ENCODE measurements at places on chromosomes 2 and 18.

DNA sequence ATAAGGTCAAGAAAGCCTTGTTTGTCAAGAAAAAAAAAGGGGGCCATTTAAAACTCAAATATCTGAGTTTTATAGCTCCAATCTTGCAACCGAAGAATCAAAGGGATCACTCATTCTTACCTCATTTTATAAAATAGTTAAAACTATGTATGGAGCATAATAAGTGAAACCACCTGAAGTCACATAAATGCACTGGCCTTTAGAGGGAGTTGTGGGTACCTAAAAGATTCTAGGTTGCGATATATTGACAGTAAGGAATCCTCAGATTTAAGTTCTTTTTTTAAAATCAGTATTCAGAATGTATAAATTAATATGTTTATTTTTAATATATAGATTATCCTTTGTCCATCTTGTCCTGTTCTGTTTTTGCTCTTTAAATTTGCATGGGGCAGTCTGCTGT, 3.4 kb downstream of the ARHGAP28 start:
- DNase-seq = no peak

DNA sequence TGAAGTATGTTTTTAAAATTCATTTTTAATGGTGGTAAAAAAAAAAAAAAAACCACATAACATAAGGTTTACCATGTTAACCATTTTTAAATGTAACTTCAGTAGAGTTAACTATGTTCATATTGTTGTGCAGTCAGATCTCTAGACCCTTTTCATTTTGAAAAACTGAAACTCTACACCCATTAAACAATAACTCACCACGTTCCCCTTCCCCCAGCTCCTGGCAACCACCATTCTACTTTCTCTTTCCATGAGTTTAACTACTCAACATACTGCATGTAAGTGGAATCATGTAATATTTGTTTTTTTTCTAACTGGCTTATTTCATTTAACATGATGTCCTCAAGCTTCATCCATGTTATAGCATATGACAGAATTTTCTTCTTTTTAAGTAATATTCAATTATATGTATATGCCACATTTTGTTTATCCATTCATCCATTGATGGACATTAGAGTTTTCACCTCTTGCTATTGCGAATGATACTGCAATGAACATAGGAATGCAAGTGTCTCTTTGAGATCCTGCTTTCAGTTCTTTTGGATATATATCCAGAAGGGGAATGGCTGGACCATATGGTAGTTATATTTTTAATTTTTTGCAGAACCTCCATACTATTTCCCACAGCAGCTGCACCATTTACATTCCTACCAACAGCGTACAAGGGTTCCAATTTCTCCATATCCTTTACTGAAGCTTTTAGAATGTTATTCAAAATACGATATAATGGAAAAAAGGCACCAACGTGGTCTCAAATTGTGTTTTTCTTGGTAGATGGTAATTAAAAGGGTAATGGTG, 91.0 kb downstream of the SPTBN1 start:
- DNase-seq = no peak

GRCh38 chr2:98070081-98070480, 16.9 kb upstream of the VWA3B start:
- DNase-seq = no peak

DNA sequence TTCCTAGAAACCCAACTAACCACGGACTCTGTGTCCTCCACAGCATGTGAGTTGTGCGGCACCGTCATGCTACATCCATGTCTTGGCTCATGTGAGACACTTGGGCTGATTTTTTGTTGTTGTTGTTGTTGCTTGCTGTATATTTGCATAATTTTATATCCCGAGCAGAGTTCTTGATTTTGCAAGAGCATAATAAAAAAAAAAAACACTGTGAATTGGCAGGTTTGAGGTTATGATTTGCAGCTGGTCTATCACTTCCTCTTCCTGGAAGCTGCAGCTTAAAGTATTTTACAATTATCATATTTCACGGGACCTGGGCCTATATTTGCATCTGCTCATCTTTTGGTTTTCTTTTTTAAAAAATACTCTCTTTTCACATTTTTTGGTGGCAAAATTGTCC, 142.3 kb upstream of the NRP2 start:
- DNase-seq = no peak

DNA sequence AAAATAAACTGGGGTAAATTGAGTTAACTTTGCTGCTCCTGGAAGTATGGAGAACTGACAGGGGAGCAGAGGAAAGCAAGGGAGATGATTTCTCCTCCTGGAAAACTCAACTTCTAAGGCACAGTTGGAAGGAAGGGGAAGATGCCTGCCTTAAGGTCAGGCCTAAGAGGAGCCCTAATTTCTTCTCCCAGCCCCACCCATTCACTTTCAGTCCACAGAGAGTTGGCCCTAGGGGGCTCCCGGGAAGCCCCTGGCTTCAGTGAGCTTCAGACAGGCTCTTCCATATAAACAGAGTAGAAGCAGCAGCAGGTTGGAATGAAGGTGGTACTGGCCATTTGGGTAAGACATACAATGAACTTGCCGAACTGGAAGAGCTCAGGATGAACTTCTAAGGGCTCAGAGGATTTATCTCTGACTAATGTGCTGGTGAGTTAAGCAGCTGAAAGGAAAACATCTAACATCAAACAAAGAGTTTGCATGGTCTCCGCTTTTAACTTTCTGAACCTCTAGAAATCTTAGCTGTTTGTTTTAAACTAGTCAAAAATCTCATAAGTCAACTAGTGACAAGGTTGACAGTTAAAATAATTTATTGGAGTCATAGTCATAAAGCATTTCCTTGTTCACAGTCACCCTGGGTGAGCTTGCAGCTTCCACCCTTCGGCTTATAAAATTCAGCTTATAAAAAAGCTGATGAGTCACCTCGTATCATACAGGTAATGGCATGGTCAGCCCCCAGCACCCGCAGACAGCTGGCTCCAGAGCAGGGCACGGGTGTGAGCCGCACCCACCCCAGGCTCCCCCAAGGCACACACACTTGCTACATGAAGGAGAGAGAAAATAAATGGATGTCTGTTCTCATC, 9.8 kb downstream of the MALL start:
- DNase-seq = no peak

DNA sequence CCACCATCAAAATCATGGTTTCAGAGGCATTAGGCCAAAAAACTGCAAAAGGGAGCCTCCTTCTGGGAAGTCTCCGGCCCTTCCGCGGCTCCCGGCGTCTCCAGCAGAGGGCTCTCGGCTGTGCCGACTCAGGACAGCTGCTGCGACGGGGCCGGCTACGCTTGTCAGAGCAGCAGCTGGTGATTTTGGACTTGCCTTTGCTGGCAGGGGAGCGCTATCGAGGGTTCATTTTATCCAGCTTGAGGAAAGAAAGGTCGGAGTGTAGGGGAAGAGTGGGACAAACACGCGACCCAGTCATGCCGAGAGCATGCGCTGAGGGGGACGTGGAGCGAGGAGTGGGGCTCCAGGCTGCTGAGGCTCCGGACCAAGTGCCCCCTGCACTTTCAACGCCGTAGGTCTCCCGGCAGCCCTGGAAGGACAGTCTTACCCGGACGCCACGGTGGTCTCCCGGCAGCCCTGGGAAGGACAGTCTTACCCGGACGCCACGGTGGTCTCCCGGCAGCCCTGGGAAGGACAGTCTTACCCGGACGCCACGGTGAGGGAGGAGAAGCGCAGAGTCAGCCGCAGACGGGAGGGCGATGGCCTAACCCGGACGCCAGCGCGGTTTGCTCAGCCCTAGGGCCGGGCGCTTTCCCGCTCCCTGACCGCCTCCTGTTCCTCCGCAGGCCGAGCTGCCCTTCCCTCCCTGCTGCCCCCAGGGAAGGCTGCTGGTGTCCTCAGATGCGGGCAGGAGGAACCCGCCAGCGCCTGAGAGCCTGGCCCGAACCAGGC, 21.7 kb downstream of the DDX18 start:
- peak; percentile 30 for DNase-seq

DNA sequence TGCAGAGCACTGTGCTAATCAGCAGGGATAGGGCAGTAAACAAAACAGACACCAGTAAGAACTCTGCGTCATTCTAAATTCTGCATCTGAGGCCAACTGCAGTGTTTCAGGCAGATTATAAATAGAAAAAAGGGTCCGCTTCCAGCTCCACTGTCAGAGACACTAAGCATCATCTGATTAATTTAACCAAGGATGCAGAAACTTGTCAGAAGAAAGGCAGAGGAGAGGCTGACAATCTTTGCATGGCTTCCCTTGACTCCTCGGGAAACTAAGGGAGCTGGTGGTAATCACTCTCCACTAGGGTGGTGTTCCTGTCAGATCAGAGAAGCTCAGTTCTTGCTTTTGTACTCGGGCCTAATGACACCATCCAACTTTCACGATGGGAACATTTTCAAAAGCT, 123.5 kb downstream of the DNAH6 start:
- DNase-seq = no peak

GRCh38 chr2:239905306-239905705, 119.8 kb downstream of the NDUFA10 start:
- no peak for DNase-seq

GRCh38 chr2:234881413-234882241, 70.2 kb upstream of the SH3BP4 start:
- peak; percentile 45 for DNase-seq

DNA sequence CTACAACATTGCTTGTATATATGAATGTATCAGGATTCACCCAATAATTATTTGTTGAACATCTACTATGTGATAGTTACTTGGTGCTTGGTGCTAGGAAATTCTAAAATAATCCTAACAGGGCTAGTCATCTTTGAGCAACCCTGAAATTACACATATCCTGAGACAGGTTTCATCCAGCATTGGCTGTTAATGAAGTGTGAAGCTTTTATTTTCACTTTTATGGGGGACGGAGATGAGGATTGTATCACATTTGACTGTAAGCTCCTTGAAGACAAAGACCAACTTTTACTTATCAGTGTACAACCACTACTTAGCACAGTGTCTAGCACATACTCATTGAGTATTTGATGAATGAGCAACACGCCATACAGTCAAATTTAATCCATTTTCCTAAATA, 6.8 kb upstream of the GALM start:
- no peak for DNase-seq

GRCh38 chr2:182946958-182947369, 80.5 kb upstream of the FRZB start:
- no peak for DNase-seq

GRCh38 chr18:8754995-8755960, 49.9 kb downstream of the MTCL1 start:
- peak; percentile 9 for DNase-seq

GRCh38 chr2:24858996-24859395, 61.0 kb downstream of the ADCY3 start:
- DNase-seq = no peak

GRCh38 chr2:206462240-206462854, 19.0 kb downstream of the ADAM23 start:
- no peak for DNase-seq

DNA sequence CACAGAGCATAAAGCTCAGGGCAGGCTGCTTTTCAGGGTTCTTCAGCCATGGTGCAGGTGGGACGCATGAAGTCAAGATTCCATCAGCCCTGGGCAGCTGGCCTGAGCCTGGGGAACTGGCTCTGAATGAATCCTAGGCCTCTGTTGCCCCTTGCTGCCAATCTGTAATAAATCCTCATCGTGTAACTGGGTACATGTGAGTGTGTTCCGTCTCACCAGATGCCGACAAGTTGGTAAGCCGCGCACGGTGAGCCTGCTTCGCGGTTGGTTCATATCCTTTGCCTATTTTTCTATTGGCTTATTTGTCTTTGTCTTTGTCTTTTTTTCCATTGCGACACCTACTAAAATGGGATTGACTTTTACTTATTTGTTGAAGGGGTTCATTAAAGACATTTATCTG, 27.7 kb downstream of the B3GNT7 start:
- no peak for DNase-seq

DNA sequence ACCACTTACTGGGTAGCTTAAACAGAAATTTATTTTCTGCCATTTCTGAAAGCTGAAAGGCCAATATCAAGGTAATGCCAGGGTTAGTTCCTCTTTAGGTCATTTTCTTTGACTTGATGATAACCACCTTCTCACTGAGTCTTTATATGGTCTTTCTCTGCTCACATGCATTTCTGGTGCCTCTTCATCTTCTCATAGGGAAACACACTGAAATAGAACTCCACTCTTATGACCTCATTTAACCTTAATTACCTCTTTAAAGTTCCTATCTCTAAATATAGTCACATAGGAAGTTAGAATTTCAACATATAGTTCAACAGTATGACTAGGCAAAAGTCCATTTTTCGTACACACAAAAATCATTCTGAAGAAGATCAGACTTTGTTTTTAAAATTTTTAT, 616.8 kb upstream of the VRK2 start:
- DNase-seq = no peak

Data from stimulated activated CD4-positive, alpha-beta T cell treated with anti-CD3 and anti-CD28 coated beads, Interleukin-12 subunit alpha, Interleukin-12 subunit beta, amount 100 ng/mL, for 48 hours (primary cell).